ENCODE measurements at places on chromosomes 2 and 18.

- DNase-seq, result no peak
These were observed 1012.6 kb downstream of the BCL11A start for GRCh38 chr2:59540864-59541263.

- no peak for DNase-seq
These were observed 59.6 kb downstream of the SPIRE1 start for GRCh38 chr18:12598181-12598930.

- no peak for DNase-seq
These were observed 18.0 kb downstream of the LRP1B start for GRCh38 chr2:142112757-142113221.

DNA sequence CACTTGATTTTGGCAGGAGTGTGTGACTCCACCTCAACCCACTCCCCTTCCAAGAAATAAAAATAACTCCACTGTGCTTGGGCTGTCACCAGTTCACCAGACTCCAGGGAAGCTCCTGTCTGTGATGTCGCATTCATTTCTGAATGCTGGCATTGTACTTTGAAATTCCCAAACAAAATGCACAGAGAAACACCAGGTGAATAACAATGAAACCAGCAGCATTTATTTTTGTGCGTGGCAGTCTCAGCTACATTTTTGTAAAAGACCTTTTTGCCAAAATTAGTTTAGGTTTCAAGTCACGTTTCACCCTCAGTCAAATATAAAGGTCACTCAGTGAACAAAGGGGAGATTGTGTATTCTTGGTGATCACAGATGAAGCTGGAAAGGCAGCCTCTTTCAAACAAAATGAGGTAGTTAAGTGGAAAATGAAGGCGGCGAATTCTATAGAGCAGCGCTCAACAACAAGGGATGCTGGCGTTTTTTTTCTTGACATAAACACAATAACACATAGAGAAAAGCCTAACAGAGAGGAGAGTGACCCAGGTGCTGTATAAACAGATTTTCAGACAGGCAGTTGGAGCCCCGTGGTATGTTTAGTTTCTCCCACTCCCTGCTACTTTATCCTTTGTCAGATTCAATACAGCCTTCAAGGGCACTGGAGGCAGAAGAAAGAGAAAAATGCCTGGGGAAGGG lies 210.3 kb upstream of the GCFC2 start:
- no peak for DNase-seq

- no peak for DNase-seq
These were observed 24.6 kb upstream of the TNFRSF11A start for GRCh38 chr18:62300359-62300963.

GRCh38 chr2:69311024-69311416 lies 76.0 kb downstream of the GFPT1 start:
- no peak for DNase-seq

DNA sequence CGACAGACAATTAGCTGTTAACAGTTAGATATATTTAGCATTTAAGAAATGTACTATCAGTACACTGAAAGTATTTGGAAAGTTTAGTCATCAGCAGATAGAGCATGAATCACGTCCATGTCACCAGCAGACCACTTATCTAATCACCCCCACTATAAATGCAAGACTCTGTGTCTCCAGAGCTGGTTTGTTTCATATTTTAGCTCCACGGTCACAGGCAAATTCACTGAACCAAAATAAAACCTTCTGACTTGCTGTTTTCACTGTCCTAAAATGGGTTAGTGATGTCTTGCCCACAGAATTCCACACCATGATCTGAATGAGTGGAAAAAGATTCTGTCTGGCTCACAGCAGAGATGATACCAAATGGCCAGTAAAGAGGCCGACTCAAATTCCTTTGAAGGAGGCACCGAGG lies 64.9 kb downstream of the CDH2 start:
- no peak for DNase-seq

GRCh38 chr2:117470311-117471095 lies 344.0 kb upstream of the DDX18 start:
- no peak for DNase-seq

DNA sequence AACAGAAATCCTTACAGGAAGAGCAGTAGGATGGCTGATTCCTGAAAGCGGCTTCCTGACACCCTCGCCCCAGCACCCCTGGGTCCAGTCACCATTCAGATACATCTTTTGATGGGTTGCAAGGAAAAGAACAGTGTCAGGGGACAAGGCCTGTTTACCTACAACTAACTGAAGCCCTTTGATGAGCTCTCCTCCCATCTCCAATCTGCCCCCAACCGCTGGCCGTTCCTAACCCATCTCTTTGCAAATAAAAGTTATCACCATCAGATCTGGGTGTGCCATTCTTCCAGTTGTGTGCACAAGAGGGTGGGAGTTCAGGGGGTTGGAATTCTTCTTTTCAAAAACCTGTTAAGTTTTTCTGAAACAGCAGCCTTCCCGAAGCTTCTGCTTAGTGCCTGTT lies 48.9 kb downstream of the ARL4C start:
- no peak for DNase-seq

DNA sequence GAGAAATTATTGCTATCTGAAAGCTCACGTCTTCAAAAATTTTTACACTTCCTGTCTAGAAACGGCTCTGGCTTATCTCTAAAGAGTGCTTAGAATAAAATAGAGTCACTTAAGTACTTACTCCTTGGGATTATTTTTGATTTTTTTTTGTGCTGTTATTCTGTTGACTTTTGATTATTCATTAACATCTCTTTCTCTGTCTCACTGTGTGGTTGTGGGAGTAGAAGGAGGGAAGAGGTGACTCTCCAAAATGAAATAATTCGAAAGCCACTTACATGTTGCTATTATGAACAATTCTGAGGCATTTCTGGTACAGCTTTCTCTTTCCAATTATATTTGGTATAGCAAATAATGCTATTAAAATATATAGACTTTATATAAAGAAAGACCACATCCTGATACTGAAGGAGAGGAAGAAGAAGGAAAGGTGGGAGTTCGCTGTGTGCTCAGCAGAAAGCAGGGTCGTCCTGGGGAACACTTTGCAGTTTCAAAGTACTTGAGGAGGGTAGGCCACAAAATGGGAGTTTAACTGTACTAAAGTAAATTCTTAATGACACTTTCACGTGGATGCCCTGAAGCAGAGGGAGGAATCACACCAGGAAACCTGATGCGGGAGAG lies 9.6 kb upstream of the MMADHC start:
- DNase-seq, result no peak

- DNase-seq, result no peak
These were observed 369.7 kb upstream of the TRIB2 start for GRCh38 chr2:12347066-12347493.

- DNase-seq, result peak; percentile 31
These were observed 979 bp downstream of the LONRF2 start for GRCh38 chr2:100321179-100321865.

GRCh38 chr2:18178736-18179349 lies 300.4 kb downstream of the KCNS3 start:
- peak; percentile 38 for DNase-seq

- no peak for DNase-seq
These were observed 57.9 kb upstream of the KCNE4 start for GRCh38 chr2:222993920-222994650.

DNA sequence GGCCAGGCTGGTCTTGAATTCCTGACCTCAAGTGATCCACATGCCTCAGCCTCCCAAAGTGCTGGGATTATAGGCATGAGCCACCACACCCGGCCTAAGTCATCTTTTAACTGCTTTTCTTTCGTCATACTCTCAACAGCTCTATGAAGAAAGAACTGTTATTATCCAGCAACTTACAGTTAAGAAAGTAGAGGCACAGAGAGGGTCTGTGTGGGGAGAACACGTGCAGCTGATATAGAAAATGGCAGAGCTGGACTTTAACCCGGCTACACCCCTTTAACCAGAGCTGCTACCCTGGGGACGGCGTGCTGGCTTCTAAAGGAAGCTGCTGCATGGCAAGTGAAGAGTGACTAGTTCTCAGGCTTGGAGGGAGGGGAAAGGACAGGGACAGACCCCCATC lies 25.5 kb downstream of the IGFBP2 start:
- DNase-seq, result no peak

DNA sequence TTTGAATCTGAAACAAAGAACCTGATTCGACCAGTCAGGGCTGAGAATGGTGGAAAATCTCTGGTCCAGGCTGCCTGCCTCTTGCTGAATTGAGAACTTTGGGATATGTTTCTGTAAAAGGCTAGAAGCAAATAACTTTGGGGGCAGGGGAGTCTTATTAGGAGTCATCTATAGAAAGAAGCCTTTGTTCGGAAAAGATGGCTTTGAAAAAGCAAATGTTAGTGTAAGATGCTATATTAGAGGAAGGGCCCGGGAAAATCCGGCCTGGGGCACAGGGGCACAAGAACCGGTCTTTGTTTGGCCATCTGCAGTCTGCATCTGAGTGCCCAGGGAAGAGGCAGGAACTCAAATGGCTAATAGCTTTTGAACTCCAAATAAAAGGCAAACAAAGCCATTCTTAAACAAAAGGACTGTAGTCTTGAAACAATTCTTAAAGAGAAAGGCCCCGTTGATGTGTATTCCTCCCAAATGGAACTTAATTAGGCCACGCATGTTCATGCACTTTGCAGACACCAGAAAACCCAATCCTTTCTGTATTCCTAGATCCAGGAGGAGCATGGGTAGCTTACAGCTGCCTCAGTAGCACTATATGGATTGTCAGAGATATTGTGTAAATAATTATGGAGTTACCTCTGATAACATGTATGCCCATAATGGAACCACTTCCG lies 180.0 kb upstream of the ARL4C start:
- DNase-seq, result no peak

- no peak for DNase-seq
These were observed 100.6 kb downstream of the NRP2 start for GRCh38 chr2:205782941-205783340.

DNA sequence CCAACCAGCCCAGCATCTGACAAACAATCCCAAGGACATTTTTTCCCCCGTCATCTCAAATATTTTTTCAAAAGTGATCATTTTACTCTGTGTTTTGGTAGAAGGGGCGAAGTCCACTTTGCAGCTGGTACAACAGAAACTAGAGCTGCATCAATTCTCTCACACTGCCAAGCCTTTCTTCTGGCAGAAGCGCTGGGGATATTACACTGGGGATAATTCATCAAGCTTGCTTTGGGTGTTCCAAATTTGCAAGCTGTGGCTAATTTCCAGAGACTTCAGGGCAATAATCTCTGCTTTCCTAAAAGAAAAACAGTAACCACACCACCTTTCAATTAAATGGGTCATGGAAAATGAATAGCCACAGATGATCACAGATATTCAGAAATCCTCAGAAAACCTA lies 238.3 kb downstream of the SLC8A1 start:
- no peak for DNase-seq

GRCh38 chr2:239689410-239689809 lies 288.6 kb upstream of the HDAC4 start:
- DNase-seq, result no peak

DNA sequence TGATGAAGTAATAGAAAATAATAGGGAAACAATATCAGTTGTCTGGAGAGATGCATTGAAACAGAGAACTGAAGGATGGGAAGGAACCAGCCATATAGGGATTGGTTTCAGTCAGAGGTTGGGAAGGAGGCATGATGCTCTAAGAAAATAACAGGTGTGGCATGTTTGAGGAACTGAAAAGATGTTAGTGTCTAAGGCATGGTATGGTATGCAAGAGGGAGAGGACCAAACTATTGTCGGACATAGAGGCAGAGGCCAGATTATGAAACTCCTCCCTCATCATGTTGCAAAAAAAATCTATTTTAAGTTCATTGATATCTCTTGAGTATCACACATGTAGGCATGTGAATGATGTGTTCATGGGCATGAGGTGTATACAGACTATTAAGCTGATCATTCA lies 48.9 kb upstream of the EMILIN2 start:
- DNase-seq, result no peak

DNA sequence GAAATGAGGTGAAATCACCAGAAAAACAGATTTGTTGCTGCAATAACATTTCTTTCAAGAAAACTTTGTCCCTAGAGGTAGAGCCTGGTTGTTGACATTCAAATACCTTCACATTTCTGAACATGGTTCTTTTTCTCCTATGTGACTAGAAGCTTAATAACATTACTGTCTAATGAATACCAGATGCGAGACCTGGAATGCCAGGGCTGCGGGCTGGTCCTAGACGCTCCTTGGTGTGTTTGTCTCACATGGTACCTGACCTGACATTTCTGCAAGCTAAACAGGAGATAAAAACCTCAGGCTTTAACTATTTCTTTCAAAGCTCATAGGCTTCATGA lies 38.5 kb downstream of the ACKR3 start:
- no peak for DNase-seq

GRCh38 chr2:227191367-227191766 lies 26.9 kb downstream of the COL4A3 start:
- DNase-seq, result no peak

DNA sequence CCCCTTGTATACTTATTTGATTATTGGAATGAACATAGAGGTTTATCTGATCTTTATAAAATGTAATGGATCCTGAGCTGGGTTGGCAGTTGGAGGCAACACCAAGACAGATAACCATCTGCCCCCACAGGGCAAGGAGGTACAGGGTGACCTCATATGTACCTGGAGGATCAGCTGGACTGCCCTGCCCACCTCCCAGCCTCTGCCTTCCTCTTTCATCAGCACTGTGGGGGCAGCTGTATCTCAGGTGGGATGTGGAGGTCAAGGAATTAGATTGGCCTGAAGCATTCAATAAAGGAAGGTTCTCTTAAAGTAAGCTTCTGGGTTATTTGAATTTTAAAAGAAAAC lies 92.6 kb downstream of the LYPD6 start:
- no peak for DNase-seq
